ENCODE measurements at places on chromosomes 2 and 18.

DNA sequence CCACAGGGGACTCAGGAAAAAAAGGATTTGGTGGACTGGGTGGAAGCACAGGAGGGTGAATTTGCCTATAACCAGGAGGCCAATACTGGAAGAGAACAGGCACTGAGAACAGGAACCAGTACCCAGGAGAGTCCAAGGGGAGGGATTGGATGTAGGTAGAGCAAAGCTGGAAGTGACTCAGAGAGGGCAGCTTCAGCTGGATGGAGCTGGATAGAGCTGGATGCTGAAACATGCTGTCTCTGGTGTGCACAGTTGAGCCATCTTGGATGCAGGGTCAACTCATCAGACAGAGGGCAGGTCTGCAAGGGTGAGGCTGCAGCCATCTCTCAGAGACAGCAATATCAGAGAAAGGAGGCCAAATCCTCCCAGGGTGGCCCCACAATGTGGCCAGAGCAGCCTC, 134.0 kb downstream of the GALNT14 start:
- H3K4me3 ChIP-seq, result no peak overlapping the region
- H3K36me3 ChIP-seq, result no peaks in the 10 kb centered on the region
- H3K27me3 ChIP-seq, result no peaks in the 10 kb centered on the region
- no peak overlapping the region for H3K27ac ChIP-seq
- no peaks in the 10 kb centered on the region for H3K4me1 ChIP-seq
- DNase-seq, result no peak

GRCh38 chr2:130354139-130354428, 1.8 kb upstream of the PTPN18 start:
- H3K4me1 ChIP-seq, result peaks cover 23% of the 10 kb centered on the region
- DNase-seq, result no peak
- H3K27me3 ChIP-seq, result no peaks in the 10 kb centered on the region
- H3K36me3 ChIP-seq, result peaks cover 5% of the 10 kb centered on the region
- H3K4me3 ChIP-seq, result no peak overlapping the region
- H3K27ac ChIP-seq, result no peak overlapping the region

GRCh38 chr2:184187421-184187971, 410.8 kb upstream of the ZNF804A start:
- H3K4me1 ChIP-seq, result no peaks in the 10 kb centered on the region
- no peaks in the 10 kb centered on the region for H3K36me3 ChIP-seq
- no peak overlapping the region for H3K4me3 ChIP-seq

DNA sequence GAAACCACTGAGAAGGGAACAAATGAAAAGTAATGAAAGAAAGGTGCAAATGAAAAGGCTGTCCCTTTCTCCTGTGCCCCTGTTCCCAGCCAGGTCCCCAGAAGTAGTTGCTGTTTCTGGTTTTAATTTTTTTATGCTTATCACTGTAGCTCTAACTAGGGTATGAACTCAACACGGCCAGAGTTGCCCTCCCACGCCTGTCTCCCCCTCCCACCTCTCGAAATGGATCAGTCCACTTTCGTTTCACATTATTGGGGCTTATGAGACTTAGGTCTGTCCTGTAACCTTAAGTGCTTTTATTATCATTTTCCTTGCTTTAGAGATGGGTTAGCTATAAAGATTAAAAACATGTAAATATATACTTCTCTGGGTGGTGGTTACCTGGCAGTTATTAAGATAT, 8.6 kb downstream of the RBFA start:
- no peaks in the 10 kb centered on the region for H3K27me3 ChIP-seq
- peaks cover 44% of the 10 kb centered on the region for H3K36me3 ChIP-seq
- H3K4me1 ChIP-seq, result no peaks in the 10 kb centered on the region
- no peak overlapping the region for H3K27ac ChIP-seq
- DNase-seq, result no peak

DNA sequence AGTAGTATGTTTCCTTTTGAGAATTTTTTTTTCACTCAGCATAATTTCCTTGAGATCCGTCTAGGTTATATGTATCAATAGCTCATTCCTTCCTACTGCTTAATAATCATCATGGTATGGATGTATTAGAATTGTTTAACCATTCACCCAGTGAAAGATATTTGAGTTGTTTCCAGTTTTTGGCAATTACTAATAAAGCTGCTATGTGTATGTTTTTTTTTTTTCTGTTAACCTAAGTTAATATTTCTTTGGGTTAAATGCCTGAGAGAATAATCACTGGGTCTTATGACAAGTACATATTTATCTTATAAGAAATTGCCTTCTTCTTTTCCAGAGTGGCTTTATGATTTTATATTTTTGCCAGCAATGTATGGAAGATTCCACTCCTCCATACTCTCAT, 96.4 kb upstream of the ST6GAL2 start:
- H3K27ac ChIP-seq, result no peak overlapping the region
- no peak overlapping the region for H3K4me3 ChIP-seq
- H3K27me3 ChIP-seq, result no peaks in the 10 kb centered on the region
- no peaks in the 10 kb centered on the region for H3K36me3 ChIP-seq
- no peak for DNase-seq

DNA sequence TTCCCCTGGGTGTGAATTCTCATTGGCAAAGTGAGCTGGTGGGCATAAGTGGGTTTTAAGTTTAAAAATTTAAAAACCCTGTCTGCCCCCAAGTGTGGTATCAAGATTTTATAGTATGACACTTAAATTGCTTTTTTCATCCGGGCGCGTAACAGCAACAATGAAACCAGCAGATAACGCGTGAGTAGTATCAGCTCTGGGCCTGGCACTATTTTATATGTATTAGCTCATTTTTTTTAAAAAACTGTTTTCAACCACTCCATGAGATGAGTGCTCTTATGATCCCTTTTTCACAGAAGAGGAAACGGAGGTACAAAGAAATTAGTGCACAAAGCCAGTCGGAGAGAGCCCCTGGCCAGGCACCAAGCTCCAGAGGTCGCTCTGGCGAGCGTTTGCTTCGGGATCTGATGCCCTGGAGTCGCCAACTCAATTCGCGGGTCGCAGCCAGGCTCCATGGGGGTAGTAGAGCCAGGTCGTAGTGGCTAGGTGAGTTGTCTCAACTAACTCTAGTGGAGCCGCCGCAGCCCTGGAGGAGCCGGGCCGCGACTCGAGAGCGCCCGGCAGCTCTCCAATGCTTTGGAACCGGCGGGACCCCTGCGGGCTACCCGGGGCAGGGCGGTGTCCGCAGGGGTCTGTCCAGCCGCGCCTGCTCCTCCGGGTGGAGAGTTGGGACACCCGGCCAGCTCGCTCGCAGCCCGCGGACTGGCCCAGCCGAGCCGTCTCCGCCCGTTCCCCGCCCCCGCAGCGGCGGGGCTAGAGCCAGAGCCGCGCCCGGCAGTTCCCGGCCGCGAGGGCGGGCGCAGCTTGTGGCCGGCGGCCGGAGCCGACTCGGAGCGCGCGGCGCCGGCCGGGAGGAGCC, at the start of gene IL1R1:
TSS of gene IL1R1 (plus strand) at position 777 of the 859 bp plus-strand sequence. CDS start 14,979 bp downstream, outside the sequence.
- peaks cover 18% of the 10 kb centered on the region for H3K36me3 ChIP-seq
- peak within 1 kb of the TSS; percentile 76 for H3K27ac ChIP-seq
- no peaks in the 10 kb centered on the region for H3K27me3 ChIP-seq

- no peak overlapping the region for H3K27ac ChIP-seq
- H3K4me1 ChIP-seq, result peaks cover 8% of the 10 kb centered on the region
- H3K4me3 ChIP-seq, result no peak overlapping the region
- DNase-seq, result no peak
- H3K27me3 ChIP-seq, result no peaks in the 10 kb centered on the region
- H3K36me3 ChIP-seq, result no peaks in the 10 kb centered on the region
Observed at GRCh38 chr2:177179227-177179626, 33.4 kb upstream of the HNRNPA3 start.
